ENCODE measurements at places on chromosomes 5 and 9.
A peak's percentile ranks its signal among the peaks of the same experiment; 100 is the strongest.

DNA sequence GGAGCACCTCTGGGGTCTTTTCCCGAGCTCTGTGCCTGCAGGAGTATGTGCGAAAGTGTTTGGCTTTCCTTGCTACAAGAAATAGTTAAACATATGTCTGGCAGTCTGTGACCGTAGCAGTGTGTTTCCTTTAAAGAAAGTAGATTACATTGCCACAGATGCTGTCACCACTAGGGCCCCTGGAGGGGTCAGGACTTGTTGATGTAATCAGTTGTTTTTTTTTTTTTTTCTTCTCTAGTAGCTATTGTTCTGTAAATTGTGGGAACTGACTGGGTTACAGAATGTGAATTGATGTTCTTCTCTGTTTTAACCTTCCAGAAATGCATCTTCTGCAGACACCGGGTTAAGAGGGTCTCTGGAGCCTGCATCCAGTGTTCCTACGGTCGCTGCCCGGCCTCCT lies 345.6 kb downstream of the KDM4C start:
- no peak for DNase-seq

- DNase-seq, result no peak
Observed at GRCh38 chr9:101618698-101619097, 23.9 kb upstream of the PPP3R2 start.

- no peak for DNase-seq
Observed at GRCh38 chr9:98457726-98458370, 202.4 kb upstream of the TBC1D2 start.

DNA sequence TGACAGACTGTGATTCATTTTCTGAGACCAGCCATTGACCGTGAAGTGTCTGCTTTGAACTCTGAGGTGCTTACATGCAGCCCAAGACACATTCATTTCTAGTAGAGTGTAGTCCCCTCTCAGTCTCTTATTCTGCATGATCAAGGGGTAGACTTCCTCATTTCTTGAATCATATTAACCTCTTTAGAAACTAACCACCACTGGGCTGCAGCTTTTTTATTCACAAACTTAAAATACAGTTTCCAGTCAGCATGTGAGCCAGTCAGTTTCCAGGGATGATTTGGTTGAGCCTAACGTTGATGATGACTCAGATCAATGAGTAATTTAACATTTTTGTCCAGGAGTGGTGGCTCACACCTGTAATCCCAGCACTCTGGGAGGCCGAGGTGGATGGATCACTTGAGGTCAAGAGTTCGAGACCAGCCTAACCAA lies 59.2 kb downstream of the OTULIN start:
- DNase-seq, result no peak

- peak; percentile 33 for DNase-seq
Observed at GRCh38 chr5:132425009-132425937, 55.8 kb downstream of the SLC22A5 start.

DNA sequence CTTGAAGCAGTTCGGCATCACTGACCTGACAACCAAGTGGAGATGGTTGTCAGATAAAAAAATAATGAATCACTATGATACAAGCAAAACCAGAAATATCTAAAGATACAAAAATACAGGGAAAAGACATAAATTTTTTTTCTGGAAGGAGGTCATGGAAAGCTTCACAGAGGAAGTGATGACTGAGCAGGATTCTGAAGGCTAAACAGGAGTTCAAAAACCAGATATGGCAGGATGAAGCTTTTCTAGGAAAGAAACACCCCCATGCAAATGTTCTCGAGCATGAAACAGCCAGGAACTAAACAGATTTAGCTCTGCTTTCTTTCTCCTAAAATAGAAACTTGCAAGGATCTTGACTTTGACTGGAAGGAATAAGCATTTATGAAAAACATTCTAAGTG lies 60.7 kb upstream of the IFNE start:
- DNase-seq, result no peak

DNA sequence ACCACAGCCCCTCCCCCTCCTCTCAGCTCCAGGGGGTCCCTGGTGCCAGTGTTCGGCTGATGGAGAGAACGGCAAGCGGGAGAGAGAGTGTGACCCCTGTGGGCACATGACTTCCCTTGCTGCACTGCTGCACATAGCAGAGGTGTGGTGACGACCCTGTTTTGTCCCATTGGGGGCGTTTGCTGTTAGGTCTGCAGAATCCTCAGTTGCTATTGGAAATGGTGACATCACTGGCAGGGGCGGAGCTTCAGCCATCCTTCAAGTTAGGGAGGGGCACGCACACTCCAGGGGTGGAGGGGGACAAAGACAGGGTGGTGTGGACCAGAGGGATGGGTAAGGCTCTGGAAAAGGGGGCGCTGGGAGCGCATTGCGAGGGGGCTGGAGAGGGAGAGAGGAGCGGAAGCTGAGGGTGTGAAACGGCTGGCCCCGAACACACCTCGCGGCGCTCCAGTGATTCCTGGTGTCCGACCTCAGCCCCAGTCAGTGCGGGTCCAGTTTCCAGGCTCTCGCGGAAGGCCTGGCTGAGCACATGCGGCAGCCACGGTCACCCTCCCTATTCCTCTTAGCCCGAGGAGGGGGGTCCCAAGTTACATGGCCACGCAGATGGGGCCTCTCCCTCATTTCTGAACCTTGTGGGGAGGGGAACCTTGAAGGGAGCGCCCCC lies 764 bp upstream of the GRIN1 start:
- DNase-seq, result no peak

GRCh38 chr9:83934569-83935275 lies 13.5 kb upstream of the KIF27 start:
- no peak for DNase-seq

DNA sequence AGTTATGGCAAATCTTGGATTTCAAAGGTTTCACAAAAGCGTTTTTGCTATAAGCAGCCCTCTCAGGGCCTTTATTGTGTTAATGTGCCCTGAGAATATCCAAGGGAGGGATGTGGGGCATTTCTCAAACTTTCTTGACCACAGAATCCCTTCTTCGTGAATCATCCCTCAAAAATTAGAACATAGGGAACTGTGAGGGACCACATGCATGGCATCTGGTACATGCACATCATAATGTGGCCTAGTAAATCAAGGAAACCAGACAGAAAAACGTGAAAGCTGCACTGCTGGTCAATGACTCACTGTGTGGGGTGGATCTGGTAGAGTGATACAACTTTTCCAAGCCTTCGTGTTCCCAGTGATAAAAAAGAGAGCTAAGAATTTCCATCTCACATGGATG lies 22.4 kb downstream of the DDX31 start:
- DNase-seq, result no peak

DNA sequence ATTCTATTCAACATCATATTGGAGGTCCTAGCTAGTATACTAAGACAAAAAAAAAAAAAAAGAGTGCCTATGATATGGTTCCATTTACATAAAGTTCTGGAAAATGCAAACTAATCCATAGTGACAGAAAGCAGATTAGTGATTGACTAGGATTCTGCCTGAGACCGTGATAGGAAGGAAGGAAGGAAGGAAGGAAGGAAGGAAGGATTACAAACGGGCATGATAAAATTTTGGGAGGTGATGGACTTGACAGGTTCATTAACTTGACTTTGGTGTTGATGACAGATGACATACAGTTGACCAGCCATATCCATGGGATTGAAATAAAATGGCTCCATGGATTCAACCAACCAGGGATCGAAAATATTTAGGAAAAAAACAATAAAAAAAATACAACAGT lies 79.1 kb upstream of the MAN2A1 start:
- no peak for DNase-seq

GRCh38 chr5:157180374-157181264 lies at the start of gene ITK:
Gene ITK (plus strand): TSS chr5:157180840. CDS start chr5:157180978, 138 bp downstream.
- no peak for DNase-seq

- DNase-seq, result no peak
Observed at GRCh38 chr5:5483880-5484598, 61.6 kb downstream of the ICE1 start.

- DNase-seq, result no peak
Observed at GRCh38 chr5:130316971-130317680, 412.9 kb downstream of the CHSY3 start.

GRCh38 chr9:91328186-91328585 lies 33.5 kb downstream of the AUH start:
- DNase-seq, result no peak

- DNase-seq, result no peak
Observed at GRCh38 chr5:52728224-52728623, 59.5 kb upstream of the ITGA1 start.

DNA sequence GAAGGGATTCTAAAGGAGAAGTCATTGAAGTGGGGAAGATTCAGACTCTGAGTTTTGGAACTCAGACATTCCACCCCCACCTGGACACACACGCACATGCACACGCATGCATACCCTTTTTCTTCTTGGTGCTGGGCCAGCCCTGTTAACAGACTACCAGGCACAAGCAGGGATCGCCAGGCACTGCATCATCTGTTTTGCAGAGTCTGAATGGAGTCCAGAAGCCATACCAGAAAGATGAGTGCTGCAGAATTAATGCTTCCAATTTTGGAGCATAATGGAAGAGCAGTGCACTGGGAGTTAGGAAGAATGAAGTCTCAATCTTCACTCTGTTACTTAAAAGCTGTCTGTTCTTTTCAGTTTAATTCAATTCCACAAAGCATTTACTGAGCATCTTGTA lies 95.5 kb downstream of the PDE8B start:
- DNase-seq, result no peak

DNA sequence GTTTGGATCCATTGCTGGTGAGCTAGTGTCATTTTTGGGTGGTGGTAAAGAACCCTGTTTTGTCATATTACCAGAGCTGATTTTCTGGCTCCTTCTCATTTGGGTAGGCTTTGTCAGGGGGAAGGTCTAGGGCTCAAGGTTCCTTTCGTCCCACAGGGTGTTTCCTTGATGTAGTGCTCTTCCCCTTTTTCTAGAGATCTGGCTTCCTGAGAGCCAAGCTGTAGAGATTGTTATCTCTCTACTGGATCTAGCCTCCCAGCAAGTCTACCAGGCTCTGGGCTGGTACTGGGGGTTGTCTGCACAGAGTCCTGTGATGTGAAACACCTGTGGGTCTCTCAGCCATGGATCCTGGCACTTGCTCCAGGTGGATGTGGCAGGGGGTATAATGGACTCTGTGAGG lies 145.9 kb downstream of the HINT1 start:
- no peak for DNase-seq

GRCh38 chr5:176317534-176318374 lies 43.8 kb downstream of the KIAA1191 start:
- no peak for DNase-seq

GRCh38 chr9:73741316-73741715 lies 589.7 kb downstream of the ANXA1 start:
- no peak for DNase-seq

DNA sequence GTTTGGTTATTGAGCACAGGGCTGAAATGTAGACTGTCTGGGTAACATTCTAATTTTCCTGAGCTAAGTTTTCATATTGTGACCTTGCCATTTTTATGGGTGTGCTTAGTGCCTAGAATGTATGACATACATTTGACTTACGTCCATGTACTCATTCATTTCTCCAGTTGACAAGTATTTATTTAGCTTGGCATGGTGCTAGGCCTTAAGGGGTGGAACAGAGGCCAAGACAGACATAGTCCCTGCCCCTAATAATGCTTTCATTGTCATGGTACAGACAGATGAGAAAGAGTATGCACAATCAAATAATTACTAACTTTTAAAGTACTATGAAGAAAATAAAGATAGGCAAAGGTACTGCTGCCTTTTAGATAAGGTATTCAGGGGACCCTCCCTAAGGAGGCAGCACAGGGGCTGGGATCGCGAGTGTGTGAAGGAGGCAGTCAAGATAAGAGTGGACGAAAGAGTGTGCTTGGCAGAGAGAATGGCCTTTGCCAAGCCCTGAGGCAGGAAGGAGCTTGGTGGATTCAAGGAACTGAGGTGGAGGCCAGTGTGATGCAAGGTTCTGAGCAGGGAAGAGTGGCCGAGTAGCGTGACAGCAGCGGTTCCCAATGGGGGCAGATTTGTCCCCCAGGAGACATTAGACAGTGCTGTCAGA lies 128.0 kb downstream of the PIP5K1B start:
- no peak for DNase-seq

DNA sequence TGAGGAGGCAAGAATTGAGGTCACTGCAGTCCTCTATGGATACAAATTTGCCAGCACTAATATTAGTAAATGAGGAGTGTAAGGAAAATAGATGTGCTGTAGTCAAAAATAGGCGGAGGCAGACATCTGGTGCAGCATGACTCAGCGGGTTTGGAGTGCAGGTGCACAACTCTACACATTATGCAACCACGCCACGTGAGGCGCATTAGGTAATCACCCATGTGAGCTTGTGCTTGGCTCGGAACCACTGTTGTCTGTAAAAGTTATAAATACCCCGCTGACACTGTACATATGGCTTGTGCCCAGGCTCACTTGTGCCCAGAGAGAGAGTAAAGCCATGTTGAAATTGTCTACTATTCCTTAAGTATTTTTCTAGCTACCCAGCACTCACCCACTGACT lies 623.5 kb upstream of the NUDT12 start:
- no peak for DNase-seq

DNA sequence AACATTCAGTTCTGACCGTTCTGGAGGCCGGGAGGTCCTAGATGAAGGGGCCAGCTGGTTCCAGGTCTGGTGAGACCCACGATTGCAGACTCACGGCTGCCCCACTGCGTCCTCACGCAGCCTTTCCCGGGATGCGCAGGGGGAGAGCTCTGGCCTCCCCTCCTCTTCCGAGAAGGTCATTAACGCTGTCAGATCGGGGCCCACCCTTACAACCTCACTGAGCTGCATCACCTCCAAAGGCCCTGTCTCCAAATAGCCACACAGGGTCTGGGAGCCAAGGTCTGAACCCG lies 66.6 kb upstream of the PPP1R26 start:
- no peak for DNase-seq

Data from stimulated activated CD8-positive, alpha-beta memory T cell treated with anti-CD3 and anti-CD28 coated beads, Interleukin-4, amount 100 ng/mL, for 1 hour (primary cell).